ENCODE measurements at places on chromosomes 13 and 19. TPM values are rescaled to one million over a fixed set of nuclear protein-coding genes. Genes with fewer than 3 reads are reported as not detected.

The ATP1A3 gene
- total RNA-seq: 0.85 TPM

GRCh38 chr19:14110650-14111049 is 6.9 kb downstream of the PRKACA start:
- no peak overlapping the region for H3K27ac ChIP-seq
- no peaks in the 10 kb centered on the region for H3K27me3 ChIP-seq

- H3K4me3 ChIP-seq: no peak overlapping the region
- no peak for DNase-seq
- no peak overlapping the region for H3K27ac ChIP-seq
- H3K36me3 ChIP-seq: peaks cover 16% of the 10 kb centered on the region
- H3K4me1 ChIP-seq: no peaks in the 10 kb centered on the region
These were observed 113.7 kb downstream of the VWA8 start for GRCh38 chr13:41847216-41847615.

DNA sequence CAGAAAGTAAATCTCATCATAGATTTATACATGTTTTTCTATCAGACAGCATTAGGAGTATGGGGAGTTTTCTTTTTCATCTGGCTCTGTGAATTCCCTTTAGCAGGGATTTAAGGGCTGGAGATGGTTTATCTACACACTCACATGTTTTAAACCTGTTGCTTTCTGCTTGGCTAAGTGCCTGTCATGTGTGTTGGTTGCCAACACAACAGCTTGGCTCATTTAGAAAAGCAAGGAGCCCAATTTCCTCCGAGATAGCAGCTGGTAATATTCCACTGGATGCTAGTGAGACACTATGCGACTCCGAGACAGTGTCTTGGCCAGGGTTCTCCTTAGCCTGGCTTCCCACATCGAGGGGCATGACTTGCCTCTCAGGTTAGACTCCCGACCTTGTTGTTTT is 83.3 kb downstream of the KLF5 start:
- H3K27me3 ChIP-seq: no peaks in the 10 kb centered on the region
- no peaks in the 10 kb centered on the region for H3K4me1 ChIP-seq
- no peaks in the 10 kb centered on the region for H3K36me3 ChIP-seq
- DNase-seq: no peak
- no peak overlapping the region for H3K4me3 ChIP-seq

The RNF113B gene
- not detected for total RNA-seq

The ZNF253 gene
- 12.9 TPM for total RNA-seq

- H3K27me3 ChIP-seq: peaks cover 32% of the 10 kb centered on the region
- no peak overlapping the region for H3K27ac ChIP-seq
- H3K36me3 ChIP-seq: no peaks in the 10 kb centered on the region
These were observed 7.4 kb upstream of the SPRY2 start for GRCh38 chr13:80348314-80348713.

- H3K27ac ChIP-seq: no peak overlapping the region
- H3K36me3 ChIP-seq: peaks cover 6% of the 10 kb centered on the region
- H3K4me3 ChIP-seq: no peak overlapping the region
These were observed 110.2 kb upstream of the SPATA13 start for GRCh38 chr13:24050292-24050711.

The PRR22 gene
- 2.6 TPM for total RNA-seq
